ENCODE measurements at places on chromosomes 2 and 18. TPM values are rescaled to one million over a fixed set of nuclear protein-coding genes. Genes with fewer than 3 reads are reported as not detected.

- no peak for DNase-seq
These were observed 698.2 kb downstream of the TRIB2 start for GRCh38 chr2:13414897-13415296.

DNA sequence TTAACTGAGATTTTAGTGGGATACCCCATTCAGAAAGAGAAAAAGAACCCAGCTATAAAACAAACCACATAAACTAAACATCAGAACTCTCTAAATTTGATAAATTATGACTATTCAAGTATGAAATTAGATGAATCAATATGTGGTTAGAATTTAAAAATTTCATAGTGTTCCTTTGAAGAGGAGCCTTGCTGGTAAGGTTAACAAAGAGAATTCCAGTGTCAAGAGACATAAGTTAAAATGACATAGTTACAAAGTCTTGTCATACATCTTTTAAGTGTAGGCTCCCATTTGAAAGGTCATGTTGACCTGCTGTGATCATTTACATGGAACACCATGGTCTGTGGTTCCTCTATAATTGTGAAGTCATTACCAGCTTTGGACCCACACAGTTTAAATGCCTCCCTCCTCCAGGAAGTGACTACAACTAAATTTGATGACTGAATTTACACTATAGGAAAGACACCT lies 231.6 kb upstream of the ETAA1 start:
- DNase-seq, result no peak

GRCh38 chr2:13682540-13683272 lies 949.8 kb upstream of the LRATD1 start:
- DNase-seq, result no peak

IL1RL1 gene
- total RNA-seq, result 0.88 TPM

GRCh38 chr2:33897741-33898140 lies 298.6 kb upstream of the FAM98A start:
- DNase-seq, result no peak

DNA sequence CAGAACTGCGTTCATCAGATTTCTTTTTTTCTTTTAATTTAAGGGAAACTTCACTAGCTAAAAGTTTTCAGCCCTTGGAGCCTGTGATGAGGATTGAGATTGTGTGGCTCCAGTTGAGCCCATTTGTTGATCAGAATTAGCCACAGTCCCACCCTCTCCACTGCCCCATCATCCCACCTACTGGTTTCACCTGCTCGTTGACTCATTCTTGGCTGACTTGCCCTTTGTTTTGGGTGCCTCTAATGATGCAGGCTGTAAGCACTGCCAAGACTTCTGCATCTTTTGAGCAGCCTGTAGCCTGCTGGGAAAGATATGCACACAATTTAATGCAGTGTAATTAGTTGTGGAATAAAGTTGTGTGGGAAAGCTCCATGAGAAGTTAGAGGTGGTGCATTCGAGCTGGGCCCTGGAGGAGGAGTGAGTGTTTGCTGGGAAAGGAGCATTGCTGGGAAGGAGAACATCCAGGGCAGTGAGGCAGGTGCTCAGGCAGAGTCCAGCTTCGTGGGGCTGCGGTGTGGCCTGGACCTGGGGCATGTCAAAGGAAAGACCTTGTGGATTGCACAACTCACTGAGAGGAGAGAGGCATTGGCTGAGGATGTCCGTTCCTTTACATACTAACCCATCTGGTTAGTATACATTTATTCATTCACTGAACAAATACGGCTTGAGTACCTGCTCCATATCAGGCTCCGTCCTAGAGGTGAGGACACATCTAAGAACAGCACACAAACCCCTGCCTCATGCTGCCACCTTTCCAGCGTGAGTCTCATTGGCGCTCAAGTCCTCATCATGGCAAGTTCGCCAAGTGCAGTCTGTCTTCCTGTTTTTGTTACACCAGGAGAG lies 18.2 kb downstream of the ASPRV1 start:
- DNase-seq, result no peak

RIT2 gene
- not detected for total RNA-seq

HOXD3 gene
- total RNA-seq, result not detected

- DNase-seq, result no peak
These were observed 60.5 kb upstream of the ALKAL2 start for GRCh38 chr2:348361-348916.

GRCh38 chr2:174161490-174161889 lies 86.8 kb downstream of the OLA1 start:
- no peak for DNase-seq

DNA sequence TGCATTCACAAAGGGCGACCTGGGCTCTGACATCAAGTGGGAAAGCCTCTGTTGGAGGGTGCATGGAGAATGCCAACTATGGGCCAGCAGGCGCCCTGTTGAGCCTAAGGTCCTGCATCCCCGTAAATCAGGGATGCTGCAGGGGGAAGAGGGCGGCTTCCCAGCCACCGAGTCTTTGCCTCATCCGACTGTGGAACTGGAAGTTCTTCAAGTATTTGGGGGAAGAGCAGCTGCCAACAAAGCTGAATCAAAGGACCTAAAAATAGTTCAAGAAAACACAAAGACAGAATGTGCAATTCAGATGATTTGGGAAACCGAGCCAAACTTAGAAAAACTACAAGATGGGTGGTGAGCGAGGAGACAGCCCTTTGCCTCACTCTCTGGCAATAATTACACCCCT lies 281.1 kb upstream of the MGAT5 start:
- peak; percentile 39 for DNase-seq

DNA sequence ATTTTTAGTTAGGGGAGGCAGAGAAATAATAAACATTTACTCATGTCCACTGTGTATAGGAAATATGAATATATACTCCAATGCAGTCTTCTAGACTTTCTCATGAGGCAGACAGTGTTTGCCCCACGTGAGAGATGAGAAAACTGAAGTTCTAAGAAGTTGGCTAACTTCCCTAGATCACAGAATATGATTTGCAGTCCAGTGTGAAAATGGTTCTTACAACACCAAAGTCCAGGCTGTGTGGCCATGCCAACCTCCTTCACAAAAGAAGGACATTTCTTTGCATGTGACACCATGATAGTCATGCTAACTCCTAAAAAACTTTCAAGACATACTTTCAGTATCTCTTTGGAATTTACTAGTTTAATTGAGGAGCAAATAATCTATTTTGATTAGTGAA lies 143.7 kb downstream of the IRS1 start:
- DNase-seq, result no peak

DNA sequence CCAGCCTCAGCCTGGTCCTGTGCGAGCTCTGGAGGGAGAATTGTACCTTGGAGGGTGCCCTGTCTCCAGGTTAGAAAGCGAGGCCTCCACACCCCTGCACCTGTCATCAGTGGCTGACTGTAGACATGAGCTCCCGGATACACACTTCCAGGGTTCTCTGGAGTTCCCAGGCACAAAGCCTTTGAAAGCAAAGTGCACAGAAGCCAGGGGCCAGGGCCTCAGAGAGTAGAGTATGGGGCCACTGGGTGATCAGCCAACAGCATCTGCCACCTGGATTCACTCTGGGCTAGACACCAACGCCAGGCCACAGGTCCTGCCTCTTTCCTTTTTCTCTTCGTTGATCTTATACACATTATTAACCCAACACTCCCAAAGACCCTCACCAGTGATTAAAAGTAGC lies 239.4 kb upstream of the HDAC4 start:
- peak; percentile 62 for DNase-seq

NEU2 gene
- total RNA-seq, result 24.6 TPM

DNA sequence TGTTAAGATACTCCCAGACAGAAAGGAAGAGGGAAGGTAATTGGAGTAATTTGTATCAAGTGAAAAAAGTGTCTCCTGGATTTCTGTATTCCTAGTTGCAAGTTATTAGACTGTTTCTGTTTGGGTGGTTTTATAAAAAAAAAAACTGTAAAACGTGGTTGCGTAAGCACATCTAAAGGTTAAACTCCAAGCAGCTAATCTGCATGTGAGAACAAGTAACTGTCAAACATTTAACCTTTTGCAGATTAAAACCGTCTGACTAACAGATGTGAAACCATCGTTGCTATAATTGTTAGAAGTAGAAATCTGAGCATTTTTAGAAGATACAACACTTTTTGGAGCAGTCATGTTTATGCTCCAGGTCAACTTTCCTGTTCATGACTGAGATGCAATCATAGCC lies 72.3 kb downstream of the AFF3 start:
- DNase-seq, result no peak

DNA sequence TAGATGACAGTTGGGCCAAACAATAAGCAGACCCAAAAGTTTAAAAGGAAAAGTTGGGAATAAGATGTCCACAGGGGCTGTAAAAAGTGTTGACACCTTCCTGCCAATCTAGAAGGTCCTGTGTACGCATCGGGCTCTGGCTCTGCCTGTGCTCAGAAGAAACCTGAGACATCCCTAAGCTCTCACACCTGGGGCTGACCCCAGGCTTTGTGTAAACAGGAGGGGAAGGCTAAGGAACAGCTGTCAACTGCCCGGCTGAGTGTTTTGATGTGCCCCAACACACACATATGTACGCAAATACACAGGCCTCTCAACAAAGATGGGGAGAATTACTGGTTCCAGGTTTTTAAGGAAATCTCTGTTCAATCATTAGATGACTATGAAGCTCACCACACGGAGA lies 59.5 kb downstream of the TMEM131 start:
- DNase-seq, result no peak

DNA sequence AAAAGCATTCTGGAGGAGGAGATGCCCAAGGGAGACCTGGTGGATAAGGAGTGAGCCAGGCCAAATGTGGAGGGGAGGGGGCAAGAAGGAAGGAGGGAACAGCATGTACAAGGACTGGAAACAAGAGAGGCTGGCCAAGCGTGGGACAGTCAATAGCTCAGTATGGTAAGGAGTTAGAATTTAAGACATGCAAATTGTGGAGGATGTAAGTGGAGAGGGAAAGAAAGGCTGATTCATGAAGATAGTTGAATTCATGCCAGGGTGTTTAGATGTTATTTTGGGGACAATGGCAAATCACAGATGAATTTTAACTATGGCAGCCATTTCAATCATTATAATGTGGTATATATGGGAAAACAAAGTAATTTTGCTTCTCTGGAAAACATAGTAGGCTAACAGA lies 462.3 kb downstream of the MEIS1 start:
- no peak for DNase-seq

- no peak for DNase-seq
These were observed 262.5 kb downstream of the TGIF1 start for GRCh38 chr18:3712491-3712890.

GRCh38 chr2:61785583-61785982 lies 68.3 kb downstream of the FAM161A start:
- no peak for DNase-seq

DNA sequence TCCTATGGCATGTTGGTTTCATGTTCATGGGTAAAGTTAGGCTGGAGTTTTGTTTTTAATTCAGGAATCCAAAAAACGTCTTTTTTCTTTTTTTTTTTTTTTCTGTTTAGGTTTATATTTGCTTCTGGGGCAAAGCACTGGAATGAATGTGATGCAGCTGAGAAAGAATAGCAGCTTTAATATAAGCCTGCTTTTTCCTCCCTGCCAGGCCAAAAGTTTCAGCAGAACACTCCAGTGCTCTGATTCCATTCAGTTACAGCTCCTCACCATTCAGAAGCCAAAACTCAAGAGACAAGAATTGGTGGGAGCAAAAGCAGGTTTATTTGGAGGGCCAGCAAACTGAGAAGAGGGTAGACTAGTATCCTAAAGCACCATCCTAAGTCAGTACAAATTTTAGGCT lies 102.7 kb upstream of the PELI1 start:
- DNase-seq, result no peak

DNA sequence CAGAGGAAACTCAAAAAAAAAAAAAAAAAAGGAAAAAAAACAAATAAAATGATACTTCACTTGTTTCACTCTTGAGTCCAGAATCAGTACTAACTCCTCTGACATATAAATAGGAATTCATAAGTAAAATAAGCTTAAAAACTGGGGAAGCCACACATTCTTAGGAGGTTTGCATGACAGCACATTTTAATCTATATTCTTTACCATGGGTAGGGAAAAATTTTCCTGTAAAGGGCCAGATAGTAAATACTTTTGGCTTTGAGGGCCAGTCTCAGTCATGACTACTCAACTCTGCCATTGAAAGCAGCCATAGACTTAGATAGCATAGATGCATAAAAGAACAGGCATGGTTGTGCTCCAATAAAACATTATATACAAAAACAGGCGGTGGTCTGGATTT lies 145.2 kb downstream of the BCL11A start:
- no peak for DNase-seq

DNA sequence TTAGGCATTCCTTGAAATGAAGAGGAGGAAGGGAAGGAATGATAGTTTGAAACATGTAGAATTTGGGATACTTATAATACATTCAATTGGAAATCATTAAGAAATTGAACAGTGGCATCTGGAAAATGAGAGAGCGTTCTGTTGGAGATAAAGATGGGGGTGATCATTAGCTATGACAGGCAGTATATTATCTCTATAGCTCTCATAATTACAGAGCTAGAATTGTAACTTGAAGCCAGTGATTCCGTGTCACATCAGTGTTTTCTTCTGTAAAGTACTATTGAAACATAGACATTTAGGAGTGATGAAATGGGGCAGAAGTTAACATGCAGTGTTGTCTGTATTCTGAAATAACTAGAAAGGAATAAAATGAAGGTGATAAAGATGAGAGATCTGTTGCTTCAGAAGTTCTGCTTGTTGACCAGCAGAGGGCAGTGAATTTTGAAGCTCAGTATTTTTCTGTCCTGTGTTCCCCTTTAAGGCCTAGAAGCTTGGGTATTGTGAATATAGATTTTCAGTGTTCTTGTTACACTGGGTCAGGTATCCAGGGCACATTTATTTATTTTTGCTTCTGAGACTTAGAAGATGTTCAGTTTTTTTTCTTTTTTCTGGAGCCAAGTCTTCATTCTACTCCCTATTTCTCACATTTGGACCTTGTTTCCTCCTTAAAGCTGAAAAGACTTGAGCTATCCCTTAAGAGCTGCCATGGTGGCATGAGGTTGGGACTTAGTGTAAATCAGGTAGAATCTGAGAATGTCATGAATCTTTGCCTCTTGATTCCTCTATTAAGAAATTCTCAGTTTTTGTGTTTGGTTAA lies 157.4 kb downstream of the TAF4B start:
- DNase-seq, result no peak

- DNase-seq, result no peak
These were observed 173.5 kb downstream of the MREG start for GRCh38 chr2:215839816-215840215.

- no peak for DNase-seq
These were observed 616.2 kb downstream of the GALR1 start for GRCh38 chr18:77865853-77866252.

GRCh38 chr2:227643990-227644551 lies 22.5 kb upstream of the SCYGR5 start:
- no peak for DNase-seq

DNA sequence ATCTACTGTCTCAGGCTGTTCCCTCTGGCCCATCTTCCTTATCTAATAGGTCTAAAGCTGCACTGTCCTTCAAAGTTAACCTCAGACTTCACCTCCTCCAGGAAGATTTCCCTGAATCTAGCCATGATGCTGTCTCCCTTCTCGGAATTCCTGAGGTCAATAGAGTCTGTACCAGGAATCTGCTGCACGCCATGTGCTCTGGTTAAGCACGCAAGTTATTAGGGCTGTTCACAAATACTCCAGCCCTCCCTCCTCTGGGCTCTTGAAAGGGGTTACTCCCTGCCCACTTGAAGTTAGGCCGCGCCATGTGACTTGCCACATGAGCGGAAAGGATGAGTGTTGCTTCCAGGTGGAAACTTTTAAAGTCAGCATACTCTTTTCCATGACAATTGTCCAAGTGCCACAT lies 43.6 kb downstream of the MCFD2 start:
- no peak for DNase-seq

GRCh38 chr18:35424356-35424755 lies 47.2 kb upstream of the ZNF396 start:
- DNase-seq, result no peak

- DNase-seq, result peak; percentile 73
These were observed 33.1 kb downstream of the NGEF start for GRCh38 chr2:232979871-232980461.

- DNase-seq, result no peak
These were observed 374.0 kb downstream of the ZNF516 start for GRCh38 chr18:76121011-76121410.
